Heart left ventricle (tissue), 16 donors: ENCODE measurements at places on chromosomes 2 and 18.
A peak's percentile ranks its signal among the peaks of the same experiment; 100 is the strongest.

- no peak for DNase-seq
Observed at GRCh38 chr18:76983613-76984051, 149.0 kb downstream of the MBP start.

GRCh38 chr2:102967451-102967850, 205.6 kb downstream of the TMEM182 start:
- DNase-seq: no peak

DNA sequence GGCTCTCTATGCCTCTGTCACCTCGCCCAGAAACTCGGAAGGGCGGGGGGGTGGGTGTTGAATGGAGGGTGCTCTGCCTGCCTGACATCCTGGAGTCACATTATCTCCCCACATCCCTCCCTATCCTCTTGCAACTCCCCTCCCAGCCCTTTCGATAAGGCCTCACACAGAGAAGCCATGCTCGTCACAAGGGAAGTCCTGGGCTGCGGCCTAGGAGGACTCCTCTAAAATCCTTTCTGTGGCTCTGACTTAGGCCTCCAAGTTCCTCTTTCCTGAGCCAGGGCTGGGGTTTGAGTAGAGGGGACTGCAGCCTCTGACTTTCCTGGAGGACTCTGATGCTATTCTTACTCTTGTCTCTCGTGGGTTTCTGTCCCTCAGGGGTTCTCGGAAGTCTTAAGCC, 75.0 kb upstream of the PKDCC start:
- DNase-seq: no peak

DNA sequence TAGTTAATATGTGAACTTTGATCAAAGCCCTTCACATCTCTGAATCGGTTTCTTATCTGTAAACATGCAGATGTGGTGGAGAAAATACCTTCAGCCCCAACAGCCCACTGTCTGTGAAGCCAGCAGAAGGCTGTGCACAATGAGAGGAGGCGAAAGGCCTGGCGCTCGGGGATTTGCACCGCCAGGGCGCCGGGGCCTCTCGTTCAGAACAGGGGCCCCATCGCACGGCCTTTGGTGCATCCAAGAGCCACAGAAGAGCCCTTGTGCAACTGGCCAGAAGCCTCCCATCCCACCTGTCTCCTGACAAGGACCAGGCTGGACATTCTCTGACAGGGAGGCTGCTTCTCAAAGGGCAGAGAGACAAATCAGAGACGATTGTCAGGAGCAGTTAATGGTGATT, 407.2 kb upstream of the MYT1L start:
- no peak for DNase-seq

DNA sequence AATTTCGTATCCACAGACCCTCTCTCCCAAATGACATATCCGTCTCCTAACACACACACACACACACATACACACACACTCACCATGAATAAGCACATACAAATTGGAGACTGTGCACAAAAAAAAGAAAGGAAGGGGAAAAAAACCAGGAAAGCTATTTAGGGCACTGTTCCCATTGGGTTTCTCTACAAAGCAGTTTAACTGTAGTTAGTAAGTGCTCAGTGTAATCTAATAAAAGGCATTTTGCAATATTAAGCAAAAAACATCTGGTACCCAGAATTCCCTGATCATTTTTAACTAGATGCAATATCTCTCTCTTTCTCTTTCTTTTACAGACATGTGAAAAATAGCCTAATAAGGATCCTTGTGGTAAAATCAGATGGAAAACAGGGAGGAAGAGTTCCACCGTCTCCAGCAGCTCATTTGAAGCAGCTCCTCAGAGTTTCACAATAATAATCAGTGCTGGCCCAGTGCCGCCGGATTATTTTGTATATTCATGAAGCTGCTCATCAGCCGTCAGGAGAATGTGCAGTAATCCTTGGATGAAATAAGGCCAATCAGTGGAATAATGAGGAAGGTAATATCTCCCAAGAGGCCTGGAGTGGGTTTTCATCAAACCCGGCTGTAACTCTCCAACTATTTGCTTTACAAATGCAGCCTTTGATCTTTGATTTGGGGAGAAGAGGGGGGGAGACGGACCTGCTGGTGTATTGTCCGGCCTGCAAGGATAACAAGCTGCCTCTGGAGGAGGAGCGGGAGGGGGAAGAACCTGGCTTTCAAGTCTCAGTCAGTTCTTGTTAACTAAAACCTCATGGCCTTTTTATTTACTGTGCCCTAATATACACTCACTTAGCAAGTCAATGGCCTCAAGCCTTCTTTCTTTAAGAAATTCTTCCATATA, 227.6 kb upstream of the SMIM21 start:
- DNase-seq: no peak

GRCh38 chr2:193583638-193584400, 1389.1 kb upstream of the TMEFF2 start:
- no peak for DNase-seq

DNA sequence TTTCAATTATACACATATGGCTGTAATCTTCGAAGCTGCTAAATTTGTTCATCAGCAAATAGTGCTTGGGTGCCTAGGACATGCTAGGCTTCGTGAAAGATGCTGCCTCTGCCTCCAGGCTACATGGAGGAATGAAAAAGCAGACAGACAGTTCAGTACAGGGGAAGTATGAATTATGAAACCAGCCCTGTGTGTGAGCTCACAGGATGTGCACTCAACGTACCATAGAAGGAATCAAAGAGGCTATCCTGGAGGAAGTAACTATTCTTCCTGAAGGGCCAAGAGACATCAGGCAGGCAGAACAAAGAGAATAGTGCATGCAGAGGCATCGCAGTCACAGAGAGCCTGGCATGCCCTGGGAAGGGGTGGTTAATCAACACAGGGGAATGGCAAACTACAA, 61.4 kb downstream of the DYM start:
- no peak for DNase-seq

- DNase-seq: no peak
Observed at GRCh38 chr18:5879479-5879882, 15.8 kb downstream of the TMEM200C start.

GRCh38 chr18:52596748-52597435, 256.9 kb downstream of the DCC start:
- DNase-seq: no peak

- no peak for DNase-seq
Observed at GRCh38 chr2:141931797-141932196, 199.0 kb downstream of the LRP1B start.

GRCh38 chr2:181312515-181312927, 144.7 kb upstream of the ITGA4 start:
- DNase-seq: no peak

GRCh38 chr2:129737660-129738527, 241.6 kb upstream of the RAB6C start:
- DNase-seq: no peak

DNA sequence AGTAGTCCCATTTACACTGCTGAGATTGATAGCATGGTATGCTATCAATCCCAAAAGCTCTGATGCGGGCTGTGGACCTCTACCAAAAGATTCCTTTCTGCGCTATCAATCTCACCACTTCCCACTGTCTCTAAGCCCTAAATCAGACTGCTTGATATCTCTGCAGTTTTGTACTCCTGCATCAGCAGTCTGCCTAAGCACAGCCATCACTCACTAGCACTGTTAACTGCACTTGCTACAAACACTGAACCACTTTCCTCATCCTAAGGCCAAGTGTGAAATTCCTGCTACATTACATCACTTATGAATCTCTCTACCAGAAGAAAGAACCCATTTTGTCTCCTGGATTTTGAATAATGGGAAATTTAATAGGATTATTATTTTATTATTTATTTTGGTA, 237.0 kb downstream of the HNMT start:
- DNase-seq: no peak

DNA sequence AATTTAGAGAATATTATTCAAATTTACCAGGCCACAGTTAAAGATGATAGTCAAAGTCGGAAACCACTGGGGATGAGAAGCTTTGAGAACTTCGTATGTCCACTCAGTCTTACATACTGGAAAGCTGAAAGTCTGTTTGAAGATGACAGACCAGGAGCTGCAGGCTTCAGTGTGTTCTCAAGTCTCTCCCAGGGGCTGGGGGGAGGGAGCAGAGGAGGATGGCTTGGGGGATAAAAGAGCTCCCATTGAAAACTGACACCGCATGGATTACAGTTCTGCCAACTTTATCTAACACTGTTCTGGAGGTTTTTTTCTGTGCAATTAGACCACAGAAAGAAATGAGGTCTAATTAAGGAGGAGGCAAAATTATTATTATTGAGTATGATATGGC, 170.5 kb upstream of the ALKAL2 start:
- DNase-seq: no peak

GRCh38 chr2:48525269-48525943, 4.5 kb upstream of the STON1 start:
- DNase-seq: peak; percentile 40

- no peak for DNase-seq
Observed at GRCh38 chr2:65639156-65639864, 206.9 kb upstream of the SPRED2 start.

- no peak for DNase-seq
Observed at GRCh38 chr2:227295806-227296205, 29.2 kb upstream of the MFF start.

DNA sequence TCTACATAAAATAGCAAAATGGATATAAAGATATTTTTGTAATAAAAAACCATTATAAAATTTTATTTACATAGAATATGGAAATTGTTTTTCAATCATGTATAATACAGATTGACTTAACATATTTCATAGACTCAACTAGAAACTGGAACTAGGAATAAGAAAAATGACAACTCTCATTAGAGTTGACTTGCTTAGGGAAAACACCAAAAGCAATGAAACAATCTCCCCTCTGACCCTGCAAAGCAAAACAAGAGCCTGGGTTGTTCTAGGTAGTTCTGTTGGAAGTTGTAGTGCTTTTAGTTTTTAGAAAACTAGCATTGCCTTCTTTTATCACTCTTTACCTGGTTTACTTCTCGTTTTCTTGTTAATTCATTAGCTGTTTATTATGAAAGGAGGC, 32.2 kb upstream of the MTIF2 start:
- no peak for DNase-seq

DNA sequence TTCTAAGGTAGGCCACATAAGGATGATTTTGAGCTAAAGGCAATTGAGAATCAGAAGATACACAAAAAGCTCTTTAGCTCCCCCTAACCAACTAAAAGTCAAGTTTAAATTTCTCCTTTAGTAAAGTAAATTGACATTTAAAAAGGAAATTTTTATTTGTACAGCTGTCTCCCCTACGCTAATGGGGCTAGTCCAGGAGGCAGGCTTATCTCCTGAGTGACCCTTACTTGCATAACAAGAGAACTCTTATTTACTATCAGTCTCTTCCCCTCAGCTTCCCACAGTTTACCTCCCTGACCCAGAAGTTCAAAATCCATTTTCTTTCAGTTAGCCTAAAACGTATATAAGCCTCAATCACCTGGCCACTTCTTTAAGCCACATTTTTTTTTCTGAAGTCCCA, 1002.8 kb upstream of the NRXN1 start:
- no peak for DNase-seq

DNA sequence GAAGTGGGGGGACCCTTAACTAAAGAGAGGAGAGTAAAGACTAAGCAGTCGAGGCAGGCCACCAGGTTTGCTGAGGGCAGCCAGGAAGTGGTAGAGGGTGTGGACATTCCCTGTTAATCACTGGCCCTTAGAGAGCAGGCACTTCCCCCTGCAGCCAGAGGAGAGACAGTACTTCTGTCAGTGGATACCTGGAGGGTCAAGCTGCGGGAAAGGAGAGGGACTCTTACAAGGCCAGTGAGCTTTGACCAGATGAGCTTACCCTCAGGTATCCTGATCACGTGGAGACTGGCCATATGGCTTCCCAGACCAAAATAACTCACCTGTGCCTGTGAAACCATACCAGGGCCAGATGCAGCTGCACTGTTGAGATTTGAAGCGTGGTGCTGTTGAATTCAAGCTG, 28.6 kb downstream of the ITGA6 start:
- no peak for DNase-seq

GRCh38 chr2:60152226-60152833, 401.1 kb downstream of the BCL11A start:
- DNase-seq: no peak

DNA sequence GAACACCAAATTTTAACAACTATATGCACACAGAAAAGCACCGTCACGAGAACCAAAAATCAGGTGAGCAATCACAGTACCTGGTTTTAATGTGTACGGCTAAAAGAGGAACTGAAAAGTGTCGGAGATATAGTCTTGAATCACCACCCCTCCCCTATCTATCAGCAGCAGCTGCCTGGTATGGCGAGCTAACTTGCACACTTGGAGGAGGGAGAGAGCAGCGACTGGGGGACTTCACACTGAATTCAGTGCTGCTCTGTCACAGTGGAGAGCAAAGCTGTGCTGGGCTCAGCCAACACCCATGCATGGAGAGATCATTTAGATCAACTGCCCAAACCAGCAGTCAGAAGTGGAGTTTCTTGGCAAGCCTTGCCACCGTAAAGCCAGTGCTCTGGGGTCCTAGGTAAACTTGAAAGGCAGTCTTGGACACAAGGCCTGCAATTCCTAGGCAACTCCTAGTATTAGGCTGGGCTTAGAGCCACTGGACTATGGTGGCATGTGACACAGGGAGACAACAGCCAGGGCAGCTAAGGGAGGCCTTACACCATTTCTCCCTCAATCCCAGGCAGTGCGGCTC, 89.2 kb upstream of the CD226 start:
- no peak for DNase-seq

DNA sequence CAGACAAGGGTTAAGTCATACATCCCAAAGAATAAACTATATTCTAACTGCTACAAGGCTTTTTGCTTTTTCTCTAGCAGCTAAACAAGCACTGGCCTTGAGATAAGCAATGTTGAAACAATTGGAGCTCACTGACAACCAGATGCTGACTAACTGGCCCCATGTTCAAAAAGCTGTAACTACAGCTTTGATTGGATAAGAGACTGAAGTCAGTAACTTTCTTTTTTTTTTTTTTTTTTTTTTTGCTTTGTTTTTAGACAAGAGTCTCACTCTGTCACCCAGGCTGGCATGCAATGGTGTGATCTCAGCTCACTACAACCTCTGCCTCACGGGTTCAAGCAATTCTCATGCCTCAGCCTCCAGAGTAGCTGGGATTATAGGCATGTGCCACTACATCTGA, 45.4 kb upstream of the TMEM163 start:
- no peak for DNase-seq

DNA sequence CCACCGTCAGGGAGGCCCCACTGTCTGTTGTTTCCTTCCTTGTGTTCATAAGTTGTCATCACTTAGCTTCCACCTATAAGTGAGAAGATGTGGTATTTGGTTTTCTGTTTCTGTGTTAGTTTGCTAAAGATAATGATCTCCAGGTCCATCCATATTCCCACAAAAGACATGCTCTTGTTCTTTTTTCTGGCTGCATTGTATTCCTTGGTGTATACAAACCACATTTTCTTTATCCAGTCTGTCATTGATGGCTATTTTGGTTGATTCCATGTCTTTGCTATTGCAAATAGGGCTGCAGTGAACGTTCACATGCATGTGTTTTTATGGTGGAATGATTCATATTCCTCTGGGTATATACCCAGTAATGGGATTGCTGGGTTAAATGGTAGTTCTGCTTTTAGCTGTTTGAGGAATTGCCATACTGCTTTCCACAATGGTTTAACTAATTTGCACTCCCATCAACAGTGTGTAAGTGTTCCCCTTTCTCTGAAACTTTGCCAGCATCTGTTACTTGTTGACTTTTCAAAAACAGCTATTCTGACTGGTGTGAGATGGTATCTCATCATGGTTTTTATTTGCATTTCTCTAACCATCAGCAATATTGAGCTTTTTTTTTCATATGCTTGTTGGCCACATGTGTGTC, 156.6 kb upstream of the NOSTRIN start:
- no peak for DNase-seq

- DNase-seq: no peak
Observed at GRCh38 chr2:85801871-85802270, 48.1 kb downstream of the ATOH8 start.

GRCh38 chr2:2932189-2932588, 445.4 kb downstream of the EIPR1 start:
- no peak for DNase-seq
